T-helper 2 cell (primary cell): ENCODE measurements at places on chromosomes 16 and 17.
A peak's percentile ranks its signal among the peaks of the same experiment; 100 is the strongest.

DNA sequence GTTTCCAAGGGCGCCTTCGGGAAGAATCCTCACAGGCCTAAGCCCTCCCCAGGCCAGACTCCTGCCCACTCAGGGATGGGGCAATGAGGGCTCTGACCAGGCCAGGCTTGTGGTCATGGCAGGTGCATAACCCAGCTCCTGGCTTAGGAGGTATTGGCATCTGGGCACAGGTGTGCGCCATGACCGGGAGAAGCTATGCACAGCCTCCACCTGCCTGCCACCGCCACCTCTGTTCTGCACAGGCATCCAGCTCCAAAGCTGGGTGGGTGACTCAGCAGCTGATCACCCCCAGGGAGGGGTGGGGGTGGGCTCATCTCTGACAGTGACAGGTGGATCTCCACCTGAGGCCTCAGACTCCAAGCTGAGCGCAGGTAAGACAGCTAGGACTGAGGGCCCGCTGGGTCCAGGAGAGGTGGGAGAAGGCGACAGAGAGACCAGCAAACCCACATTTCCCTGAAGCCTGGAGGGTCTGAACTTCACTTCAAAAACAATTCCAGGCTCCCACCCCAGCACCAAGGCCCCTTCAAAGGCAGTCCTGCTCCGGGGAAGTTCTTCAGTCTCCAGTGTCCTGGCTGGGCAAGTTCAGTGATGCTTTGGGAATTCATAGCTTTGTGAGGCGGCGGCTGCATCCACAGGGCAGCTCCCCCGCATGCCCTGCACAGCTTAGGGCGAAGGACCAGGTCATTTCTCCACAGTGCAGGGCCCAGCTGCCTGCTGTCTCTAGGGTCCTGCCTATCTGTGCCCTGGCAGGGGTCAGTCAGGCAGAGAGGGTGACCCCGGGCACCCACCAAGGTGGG is 121.6 kb upstream of the SMURF2 start:
- no peak for DNase-seq

GRCh38 chr16:89481356-89481955 is 8.9 kb downstream of the ANKRD11 start:
- no peak for DNase-seq

DNA sequence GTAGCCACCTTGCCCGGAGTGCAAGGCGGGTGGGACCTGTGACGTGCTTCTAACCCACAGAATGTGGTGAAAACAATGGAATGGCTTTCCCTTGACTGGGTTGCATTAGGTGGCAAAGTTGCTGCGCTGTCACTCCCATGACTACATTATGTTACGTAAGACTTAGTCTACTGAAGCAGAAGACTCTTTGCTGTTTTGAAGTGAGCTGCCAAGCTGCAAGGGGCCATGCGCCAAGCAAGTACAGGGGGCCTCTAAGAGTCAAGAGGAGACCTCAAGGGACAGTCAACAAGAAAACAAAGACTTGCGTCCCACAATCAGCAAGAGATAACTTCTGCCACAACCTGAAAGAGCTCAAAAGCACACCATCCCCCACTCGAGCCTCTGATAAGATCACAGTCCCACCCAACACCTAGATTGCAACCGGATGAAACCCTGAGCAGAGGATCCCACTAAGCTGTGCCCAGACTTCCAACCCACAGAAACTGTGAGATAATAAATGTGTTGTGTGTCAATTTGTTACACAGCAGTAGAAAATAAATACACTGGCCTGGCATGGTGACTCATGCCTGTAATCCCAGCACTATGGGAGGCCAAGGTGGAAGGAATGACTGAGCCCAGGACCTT is 16.5 kb downstream of the ANKRD11 start:
- DNase-seq = peak; percentile 12

GRCh38 chr17:78132084-78132676 is 1.6 kb downstream of the TMC8 start:
- DNase-seq = peak; percentile 83

DNA sequence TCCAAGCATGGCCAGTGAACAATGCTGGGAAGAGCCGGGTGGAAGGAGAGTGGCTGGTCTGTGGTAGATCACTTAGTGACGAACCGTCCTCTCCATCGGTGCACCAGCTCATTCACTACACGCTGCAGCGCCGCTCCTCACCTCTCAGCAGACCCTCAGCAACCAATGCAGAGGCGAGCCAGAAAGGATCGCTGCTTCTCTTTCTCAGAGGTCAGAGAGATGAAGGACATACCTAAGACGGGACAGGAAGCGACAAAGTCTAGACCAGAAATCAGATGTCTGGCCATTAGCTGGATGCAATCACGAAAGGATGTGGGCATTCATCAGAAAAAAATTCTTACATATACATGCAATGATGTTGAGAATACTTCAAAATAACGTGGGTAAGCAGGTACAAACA is 26.9 kb downstream of the NSMCE1 start:
- DNase-seq = no peak

DNA sequence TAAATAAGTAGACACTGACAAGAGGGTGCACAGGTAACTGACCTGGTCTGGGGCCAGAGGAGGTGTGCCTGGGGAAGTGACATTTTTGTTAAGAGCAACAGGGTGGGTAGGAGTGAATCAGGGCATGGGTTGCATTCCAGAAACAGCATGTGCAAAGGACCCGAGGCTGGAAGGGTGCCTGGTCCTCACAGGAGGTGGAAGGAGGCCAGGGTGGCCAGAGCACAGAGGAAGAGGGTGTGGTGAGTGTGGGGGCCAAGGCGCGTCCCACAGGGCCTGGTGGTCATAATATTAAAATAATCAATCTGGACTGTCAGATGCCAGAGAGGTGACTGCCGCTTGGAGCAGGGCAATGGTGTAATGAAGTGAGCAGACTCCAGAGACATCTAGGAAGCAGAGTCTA is 14.3 kb downstream of the ARHGAP23 start:
- DNase-seq = no peak

GRCh38 chr16:49348408-49349176 is 25.0 kb upstream of the C16orf78 start:
- no peak for DNase-seq

DNA sequence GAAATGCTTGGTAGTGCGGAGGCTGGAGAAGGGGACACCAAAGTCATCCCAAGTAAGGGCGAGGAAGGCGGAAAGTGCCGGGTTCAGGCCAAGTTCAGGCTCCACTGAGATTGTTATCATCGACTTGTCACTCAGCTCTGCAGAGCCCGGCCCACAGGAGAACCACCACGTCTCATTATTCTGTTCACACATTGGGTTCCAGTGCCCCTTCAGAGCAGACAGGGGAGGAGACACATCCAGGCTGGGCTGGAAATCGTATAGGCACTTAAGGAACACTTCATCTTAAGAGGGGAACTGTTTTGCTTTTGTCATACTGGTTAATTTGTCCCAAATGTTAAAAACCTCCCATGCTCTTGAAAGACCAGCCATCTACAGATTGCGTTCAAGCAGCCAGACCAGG is 118.3 kb upstream of the ADAMTS18 start:
- DNase-seq = no peak

DNA sequence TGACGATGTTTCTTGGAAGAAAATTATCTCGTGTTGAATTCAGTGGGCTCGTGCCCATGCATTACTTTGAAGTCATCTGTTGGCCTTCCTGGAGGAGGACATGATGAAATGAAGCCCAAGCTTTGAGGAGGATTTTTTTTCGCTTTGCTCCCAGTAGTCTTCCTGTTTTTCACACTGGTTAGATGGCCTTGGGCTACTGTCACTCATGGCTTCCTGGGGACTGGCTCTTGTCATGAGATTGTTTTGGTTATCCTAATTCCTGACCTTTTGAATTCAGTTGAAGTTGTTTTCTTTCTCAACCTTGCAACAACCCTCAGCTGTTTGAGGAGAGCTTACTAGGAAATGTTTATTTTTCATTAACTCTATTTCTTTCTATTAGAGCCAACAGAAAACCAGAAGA is 430.7 kb downstream of the HS3ST3B1 start:
- no peak for DNase-seq

DNA sequence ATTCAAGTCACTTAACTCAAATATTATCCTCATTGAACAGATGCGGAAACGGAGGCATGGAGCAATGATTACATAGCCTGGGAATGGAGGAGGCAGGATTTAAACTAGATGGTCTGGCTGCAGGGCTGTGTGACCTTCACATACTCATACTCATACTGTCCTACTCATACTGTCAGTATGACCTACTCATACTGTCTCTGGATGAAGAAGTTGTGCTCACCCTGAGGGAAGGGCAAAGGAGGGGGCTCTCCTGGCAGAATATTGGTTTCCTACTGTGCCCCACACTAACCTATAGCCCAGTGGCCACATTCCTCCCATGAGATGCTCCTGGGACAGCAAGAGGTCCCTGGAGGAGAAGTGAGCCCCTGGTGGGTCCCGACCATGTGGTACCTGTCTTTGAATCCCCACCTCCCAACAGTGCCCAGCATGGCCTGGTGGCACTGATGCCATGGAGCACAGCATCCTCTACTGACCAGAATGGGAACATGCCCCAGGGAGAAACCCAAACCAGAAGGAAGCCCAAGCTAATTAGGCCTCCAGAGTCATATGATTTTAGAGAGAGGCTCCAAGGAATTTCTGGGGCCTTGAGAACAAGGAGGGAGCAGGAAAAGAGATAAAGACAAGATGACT is 197.3 kb upstream of the SDK2 start:
- no peak for DNase-seq

DNA sequence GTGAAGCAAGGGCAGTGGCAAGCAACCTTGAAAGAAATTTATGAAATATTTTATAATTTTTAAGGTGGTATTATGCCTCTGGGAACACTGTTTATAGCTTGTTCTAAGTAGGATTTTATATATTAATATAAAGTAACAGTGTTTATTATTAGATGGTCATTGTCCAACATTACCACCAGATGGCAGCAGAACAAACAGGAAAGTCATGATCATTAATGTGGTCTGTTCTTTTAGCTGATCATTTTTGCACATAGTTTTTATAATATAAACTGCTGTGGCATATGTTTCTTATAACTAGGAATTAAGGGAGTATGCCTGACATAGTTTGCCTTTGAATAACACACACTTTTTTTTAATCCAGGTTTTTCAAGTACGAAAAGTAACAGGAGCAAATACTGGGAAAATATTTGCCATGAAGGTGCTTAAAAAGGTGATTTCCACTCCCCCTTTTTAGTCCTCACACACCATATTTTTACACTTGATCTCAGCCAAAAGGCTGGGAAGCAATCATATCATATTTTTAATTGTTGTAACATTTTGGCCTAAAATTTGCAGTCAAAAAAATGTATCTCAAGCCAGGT is 21.4 kb downstream of the RPS6KB1 start:
- no peak for DNase-seq

DNA sequence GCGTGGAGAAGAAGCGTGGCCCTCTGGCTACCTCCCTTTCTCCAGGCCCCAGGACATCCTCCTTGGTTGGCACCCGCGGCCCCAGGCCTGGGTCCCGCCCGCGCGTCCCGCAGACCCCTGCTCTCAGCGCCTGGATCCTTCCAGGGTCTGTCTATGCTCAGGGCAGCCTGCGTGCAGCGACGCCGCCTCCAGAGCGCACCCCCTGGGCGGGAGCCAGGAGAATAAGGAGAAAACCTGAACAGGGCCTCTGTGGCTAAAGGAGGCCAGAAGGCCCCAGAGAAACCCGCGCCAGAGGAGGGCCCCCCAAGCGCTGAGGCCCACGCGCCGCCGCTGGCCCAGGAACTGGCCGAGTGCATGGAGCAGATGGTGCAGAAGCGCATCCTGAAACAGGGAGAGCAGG is 40.4 kb upstream of the DNAJA2 start:
- no peak for DNase-seq

DNA sequence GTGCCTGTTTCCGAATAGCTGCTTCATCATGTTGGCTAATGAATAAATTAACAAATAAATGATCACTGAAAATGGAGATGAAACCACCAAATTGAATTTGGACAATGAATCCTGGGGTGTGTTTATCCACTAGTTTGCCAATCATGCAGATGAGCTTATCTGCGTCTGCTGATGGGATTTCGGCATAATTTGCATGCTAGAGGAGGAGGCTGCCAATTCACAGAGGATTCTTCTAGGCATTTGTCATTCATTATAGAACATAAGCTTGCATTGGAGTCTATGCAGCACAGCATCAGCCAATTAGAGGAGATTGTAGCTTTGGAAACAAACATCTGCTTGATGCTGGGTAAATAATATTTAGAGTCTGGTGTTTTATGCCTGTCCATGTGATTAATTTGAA is 123.1 kb downstream of the NPIPB5 start:
- no peak for DNase-seq

DNA sequence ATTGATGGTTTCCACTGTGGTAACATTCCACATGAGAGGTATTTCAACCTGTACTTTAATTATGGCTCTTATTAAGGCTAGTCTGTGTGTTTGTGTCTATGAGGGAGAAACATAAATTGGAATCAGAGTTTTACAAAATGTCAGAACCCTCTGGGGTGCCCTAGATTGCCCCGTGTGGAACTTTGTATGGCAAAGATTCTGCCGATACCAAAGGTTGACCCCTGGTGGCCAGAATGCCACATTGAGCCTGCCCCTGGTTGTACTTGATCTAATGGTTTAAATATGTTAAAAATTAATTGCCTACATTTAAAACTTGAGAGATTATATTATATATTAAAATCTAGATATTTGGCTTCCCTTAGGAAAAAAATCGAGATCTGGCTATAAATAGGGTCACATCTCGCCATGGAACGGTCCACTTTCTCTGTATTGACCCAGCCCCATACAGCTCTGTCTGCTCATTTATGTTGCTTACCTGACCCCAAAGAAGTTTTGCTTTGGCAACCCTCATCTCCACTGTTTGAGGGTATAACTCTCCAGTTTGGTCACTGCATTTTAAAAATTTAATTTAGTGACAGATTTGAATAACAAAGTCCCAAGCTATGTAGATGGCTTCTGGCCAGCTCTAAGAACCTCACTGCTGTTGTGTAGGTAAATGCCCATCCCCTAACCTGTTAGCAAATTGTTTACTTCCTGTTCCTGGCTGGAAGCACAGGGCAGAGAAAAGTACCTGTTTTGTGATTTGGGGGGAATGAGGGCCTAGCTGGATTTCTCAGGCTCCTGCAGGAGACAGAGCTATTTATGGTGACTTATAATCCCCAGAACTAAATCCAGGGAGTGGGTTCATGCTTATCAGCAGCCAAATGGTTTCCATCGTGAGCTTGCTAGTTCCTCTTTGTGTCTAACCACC is 95.0 kb downstream of the PLCG2 start:
- no peak for DNase-seq

- no peak for DNase-seq
These were observed 10.7 kb downstream of the GUCY2D start for GRCh38 chr17:8012996-8013640.

- no peak for DNase-seq
These were observed 27.3 kb downstream of the KAT7 start for GRCh38 chr17:49815761-49816281.

- DNase-seq = no peak
These were observed 70.5 kb downstream of the GAS7 start for GRCh38 chr17:10127819-10128425.
